ENCODE measurements at places on chromosomes 3 and 15.

DNA sequence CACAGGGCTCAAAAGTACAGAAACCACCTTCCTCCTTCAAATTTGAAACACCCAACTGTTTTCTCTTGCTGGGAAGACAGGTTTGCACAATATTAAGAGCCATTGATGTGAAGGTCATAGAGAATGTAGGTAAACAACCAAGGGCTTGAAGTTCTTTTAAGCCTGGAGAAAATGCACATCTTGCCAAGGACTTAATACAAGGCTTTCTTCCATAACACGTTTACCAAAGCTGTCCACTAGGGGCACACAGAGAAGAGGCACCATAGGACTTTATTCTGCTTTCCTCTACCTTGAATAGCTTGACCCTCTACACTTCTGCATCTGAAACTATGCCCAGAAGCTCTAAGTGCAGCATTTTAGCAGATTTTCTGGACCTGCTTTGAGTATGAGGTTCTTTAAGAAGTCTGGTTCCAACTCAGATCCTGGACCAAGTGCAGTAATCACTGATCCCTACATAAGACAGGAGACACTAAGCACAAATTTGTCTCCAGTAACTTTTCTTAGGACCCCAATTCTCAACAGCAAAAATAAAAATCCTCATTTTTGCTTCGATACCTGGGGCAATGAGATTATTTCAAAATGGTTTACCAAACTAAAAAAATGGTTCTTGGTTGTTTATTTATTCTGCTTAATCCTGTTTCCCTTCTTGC lies 138.0 kb downstream of the FBN1 start:
- DNase-seq: peak; percentile 60

GRCh38 chr3:195159117-195159813 lies 111.7 kb downstream of the XXYLT1 start:
- DNase-seq: no peak

GRCh38 chr15:42693942-42694341 lies 43.0 kb downstream of the CDAN1 start:
- no peak for DNase-seq

- no peak for DNase-seq
These were observed 346.4 kb upstream of the KCNMB2 start for GRCh38 chr3:178189854-178190253.

DNA sequence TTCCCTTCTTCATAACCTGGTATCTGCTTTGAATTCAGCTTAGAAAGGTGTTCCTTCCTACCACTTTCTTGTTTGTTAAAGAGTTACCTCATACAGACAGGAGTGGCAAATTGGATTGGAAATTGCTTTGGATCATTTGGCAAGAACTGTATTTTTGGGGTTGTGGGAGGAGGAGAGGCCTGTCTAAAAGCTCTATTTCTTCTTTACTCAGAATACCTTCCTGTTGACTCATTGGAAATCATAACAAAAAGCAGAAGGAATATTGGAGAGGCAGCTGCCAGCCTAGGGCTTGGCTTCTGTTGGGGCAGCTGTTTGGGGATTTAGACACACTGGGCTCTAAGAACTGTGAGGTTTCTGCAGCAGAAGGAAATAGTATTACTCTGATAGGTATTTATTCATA lies 14.2 kb downstream of the IQGAP1 start:
- peak; percentile 83 for DNase-seq

DNA sequence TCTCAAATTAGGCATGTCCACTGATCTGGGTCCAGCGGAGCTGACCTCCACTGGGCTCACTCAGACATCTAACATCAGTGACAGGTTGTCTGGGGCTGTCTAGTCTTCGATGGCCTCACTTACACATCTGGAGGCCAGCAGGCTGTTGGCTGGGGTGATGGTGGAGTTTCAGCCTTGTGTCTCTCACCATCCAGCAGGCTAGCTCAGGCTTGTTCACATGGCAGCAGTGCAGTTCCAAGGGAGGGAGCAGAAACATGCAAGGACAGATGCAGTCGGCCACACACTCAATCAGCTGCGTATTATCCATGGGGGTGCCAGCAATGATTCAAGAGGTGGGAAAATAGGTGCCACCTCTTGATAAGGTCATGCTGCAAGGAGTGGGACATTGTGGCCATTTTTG lies 292.5 kb downstream of the SHQ1 start:
- DNase-seq: no peak

DNA sequence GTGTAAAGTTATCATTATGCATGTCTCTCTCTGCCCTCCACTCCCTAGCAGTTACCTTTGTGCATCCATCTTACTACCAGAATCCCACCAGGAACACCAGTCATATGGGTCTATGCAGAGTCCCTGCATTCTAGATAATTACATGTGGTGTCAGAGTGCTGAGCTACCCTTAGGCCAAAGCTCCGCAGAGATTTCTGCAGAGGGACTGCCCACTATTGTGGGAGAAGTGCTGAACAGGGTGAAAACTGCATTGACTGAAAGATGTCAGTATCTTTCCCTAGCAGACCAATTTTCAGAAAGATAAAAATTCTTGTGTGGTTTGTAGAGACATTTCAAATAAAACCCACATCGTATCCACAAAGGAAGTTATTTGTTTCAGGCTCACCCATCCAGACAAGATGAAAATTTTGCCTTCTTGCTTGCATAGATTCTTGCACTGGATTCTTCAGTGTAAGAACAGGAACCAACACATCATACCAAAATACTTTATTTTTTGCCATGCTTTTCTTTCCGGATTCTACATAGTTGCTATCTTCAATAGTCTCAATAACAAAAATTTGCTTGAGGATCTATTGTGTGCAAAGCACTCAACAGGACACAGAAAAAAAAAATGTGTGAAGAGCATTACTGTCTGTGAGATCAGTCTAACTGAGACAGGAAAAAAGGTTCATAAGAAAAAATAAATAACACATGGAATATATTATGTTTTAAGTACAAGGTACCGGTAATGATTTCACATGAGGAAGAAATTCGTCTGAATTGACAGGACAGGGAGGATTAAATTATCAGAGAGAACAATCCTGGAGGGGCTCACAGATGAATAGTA lies 32.0 kb upstream of the CCDC80 start:
- no peak for DNase-seq

- DNase-seq: no peak
These were observed 23.1 kb upstream of the MTMR10 start for GRCh38 chr15:31014608-31014925.

DNA sequence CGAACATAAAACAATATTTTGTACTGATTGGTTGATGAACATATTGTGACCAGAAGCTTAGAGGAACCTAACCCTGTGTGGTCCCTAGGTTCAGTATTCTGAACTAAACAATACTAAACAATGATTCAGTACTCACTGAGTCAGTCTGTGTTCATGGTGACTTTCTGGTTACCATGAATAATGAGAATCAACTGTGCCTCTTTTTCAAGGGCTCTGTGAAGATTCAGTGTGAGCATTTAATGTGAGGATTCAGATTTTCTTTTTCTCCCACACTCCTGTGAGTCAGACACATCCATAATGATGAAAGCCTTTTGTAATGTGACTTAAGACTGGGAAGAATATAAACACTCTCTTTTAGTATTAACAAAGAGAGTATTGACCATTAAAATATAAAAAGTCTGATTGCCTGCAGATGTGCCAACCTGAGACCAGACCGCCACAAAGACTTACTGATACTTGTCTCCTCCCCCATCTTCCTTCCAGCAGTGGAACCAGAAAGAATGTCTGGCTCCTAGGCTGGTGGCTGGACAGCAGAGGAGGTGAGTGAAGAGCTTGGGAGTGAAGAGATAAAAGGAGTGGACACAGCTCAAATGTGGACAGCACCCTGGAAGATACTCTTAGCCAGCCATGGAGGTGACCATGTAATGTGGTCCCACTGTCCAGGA lies 17.6 kb upstream of the ACTL6A start:
- no peak for DNase-seq

DNA sequence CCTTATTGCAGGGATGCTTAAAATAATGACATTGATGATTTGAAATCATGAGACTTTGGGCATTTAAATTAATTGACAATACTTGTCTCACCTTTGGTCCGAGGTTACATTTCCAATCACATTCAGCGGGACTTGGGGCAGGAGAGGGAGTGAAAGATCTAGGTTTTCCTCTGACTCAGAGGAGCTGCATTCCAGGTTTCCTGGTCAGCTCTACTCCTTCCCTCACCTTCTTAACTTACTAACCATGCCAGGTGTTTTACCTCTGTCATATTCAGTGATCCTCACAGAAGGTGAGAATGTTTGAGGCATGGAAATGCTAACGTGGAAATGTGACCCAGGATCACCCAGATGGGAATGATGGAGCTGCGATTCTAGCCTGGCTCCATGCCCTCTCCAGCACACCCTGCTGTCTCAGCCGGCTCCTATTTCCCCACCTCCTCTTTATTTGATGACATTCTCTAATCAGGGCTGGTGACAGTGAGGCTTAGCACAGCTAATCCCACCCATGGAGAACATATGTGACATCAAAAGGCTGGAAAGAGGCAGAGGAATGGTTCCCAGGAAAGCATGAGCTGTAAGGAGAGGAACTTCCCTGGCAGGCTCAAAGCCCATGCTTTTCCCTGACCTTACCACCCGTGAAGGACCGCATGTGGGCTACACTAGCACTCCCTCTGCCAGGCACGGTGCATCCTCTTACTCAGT lies 38.7 kb downstream of the THSD4 start:
- no peak for DNase-seq

GRCh38 chr15:27449941-27450340 lies 479.0 kb downstream of the GABRG3 start:
- DNase-seq: no peak

DNA sequence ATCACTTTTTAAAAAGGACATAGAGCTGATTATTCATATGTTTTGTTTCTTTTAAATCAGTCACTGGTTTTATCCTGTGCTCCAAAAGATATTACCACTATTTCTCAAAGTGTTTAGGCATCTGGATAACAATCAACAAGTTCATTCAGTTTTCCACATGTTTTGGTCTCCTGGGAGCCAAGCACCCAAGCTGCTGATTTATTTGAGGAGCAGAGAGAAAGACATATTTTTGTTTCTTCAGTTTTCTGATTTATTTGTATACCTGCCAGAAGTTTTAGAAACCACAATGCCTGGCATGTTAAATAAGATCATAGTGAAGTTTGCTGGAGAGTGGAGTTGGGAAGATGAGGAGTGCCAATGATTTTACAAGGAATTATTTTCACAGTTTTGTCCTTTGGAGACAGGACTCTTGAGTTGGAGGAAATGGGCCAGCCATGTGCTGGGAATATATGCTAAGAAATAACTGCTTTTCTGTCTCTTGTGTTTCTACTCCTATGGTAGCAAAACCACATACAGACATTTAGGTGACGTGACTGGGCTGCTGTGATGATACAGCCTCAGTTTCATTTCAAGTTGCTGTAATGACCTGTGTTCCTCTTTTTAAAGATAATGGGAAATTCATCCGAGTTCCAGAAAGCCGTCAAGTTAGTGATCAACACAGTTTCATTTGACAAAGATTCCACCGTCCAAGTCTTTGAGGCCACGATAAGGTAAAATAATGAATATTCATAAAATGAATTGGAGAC lies 11.7 kb downstream of the EDEM1 start:
- DNase-seq: peak; percentile 30

DNA sequence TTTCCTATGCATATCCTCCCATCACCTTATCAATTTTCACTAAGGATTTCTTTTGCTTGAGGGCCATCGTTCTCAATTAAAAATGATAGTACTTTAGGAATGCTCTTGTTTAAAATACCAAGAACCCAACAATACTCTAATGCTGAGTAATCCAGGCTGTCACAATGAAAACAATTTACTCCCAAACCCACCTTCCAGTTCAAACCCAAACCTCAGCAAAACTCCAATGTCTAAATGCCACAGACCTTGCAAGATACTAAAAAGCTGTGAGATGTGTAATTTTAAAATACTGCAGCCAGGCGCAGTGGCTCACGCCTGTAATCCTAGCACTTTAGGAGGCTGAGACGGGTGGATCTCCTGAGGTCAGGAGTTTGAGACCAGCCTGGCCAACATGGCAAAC lies 889.8 kb downstream of the ROBO1 start:
- no peak for DNase-seq

DNA sequence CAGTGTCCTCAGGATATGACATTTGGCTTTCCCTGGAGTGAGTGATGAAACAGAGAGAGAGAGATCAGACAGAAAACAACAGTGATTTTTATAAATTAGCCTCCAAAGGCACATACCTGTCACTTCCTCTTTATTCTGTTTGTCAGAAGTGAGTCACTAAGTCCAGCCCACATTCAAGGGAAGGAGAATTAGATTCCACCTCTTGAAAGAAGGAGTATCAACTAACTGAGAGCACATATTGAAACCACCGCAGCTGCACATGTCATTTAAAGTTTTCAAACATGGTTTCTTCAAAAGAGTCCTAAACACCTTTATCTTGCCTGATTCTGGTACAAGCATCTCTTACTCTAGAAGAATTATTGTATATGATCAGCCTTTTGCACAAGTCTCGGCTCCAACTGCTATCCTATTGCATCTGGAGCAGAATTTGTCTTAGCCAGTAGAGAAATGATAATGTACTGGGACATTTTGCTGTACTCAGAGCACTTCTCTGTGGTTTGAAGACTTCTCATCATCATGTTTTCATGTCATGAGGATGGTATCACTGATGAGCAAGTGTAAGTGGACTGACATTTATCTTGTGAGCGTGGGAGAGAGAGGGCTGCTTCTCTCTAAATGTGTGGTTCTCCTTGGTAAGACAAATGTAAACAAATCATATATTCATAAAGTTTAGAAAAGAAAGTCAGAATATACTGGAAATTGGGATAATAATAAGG lies 338.9 kb upstream of the CFAP20DC start:
- DNase-seq: peak; percentile 1

- no peak for DNase-seq
These were observed 64.9 kb downstream of the DPH6 start for GRCh38 chr15:35481064-35481463.

Measured in NB4 (cell line).